Natural killer cell treated with Interleukin-12 subunit alpha and Interleukin-12 subunit beta and Interleukin-15 and Interleukin-18, amount 100 ng/mL, for 72 hours (primary cell): ENCODE measurements at places on chromosomes 7 and 10. TPM values are rescaled to one million over a fixed set of nuclear protein-coding genes. Genes with fewer than 3 reads are reported as not detected.

Gene ACBD7
- 0.98 TPM for total RNA-seq

GRCh38 chr10:11304906-11305585, 287.4 kb downstream of the CELF2 start:
- H3K36me3 ChIP-seq: peaks cover 77% of the 10 kb centered on the region
- no peak for DNase-seq
- H3K4me3 ChIP-seq: no peak overlapping the region
- H3K27me3 ChIP-seq: no peaks in the 10 kb centered on the region

DNA sequence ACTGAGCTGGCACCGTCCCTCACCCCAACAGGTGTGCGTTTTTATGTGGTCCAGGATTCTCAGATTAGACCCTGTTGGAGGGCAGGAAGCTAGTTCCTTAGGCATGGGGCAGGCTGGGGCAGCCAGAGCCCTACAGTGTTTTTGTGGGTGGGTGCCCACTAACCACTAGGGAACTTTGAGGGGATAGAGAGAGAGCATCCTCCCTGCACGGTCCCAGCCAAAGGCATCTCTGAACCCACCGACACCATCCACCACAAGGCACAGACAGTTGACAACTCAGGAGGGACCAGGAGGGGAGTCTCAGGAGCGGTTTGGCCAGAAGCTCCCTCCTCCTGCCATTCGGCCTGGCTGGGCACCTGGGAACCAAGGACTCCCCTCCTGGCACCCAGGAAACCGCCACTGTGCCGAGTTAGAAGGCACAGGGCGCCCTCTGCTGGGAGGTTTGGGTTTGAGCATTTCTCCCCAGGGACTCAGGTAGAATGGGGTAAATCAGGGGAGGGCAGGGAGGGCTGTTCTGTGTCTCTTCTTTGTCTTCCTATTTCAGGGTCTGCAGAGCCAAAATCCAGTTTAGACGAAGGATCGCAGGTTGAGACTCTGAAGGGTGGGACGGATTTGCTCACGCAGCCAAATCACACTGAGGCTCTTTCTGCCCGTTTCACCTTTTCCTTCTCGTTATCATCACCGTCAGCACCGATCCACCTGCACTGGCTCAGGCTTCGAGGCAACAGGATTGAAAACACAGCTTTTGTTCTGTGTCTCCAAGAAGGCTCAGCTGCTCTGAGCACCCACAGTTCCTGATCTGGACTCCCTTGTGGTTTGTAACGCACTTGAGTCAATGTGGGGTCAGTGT, 84.8 kb upstream of the COL13A1 start:
- H3K27me3 ChIP-seq: peaks cover 9% of the 10 kb centered on the region
- no peak for DNase-seq

- H3K27ac ChIP-seq: no peak overlapping the region
- no peaks in the 10 kb centered on the region for H3K27me3 ChIP-seq
- no peaks in the 10 kb centered on the region for H3K4me1 ChIP-seq
- H3K36me3 ChIP-seq: no peaks in the 10 kb centered on the region
- no peak overlapping the region for H3K4me3 ChIP-seq
- DNase-seq: no peak
Observed at GRCh38 chr7:147803606-147804005, 787.0 kb upstream of the C7orf33 start.

DNA sequence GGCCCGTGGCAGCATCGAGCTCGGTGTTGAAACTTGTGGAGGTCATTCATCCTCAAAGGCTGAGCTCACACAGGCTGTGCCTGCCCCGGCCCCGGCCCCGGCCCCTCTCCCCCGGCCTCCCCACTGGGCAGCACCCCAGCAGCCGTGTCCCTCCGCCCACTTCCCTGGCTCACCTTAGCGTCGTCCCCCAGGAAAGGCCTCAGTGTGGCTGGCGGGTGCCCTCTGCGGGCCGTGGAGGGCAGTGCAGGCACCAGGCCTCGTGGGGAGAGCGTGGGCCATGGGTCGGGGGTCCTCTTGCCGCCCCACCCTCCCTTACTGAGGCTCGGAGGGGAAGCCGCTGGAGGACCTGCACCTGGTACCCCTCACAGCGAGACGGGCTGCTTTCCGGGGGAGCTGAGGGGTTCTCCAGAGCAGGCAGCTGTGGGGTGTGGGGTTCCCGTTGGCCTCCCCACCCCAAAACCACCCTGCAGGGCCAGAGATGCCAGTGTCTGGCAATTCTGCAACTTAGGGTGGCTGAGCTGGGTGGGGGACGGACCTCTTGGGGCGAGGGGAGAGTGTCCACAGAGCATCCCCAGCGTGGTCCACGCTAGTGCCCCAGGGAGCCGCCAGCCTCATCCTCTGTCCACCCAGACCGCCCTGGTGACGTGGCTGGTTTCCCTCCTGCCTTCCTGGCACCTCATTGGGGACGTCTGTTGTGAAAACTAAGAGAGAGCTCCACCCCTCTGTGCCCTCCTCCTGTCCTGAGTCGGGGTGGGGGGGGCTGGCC, 44.2 kb upstream of the DPYSL4 start:
- DNase-seq: peak; percentile 64
- H3K4me3 ChIP-seq: no peak overlapping the region
- H3K4me1 ChIP-seq: no peaks in the 10 kb centered on the region
- no peaks in the 10 kb centered on the region for H3K27me3 ChIP-seq

DNA sequence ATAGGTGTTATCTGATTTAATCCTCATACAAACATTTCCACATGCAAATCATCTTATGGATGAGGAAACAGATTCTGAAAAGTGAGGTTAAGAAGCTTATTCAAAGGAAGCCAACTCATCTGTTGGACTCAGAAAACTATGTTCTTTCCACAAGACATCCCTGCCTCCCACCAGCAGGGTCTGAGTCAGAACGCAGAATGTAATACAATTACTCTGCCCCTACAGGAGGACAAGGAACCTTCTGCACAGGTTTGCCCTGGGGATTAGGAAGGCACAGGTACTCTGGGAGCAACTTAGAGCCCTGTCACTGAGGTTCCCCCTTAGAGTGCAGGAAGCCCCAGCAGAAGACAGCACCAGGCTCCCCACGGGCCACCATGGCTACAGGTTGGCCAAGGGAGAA, 255.7 kb downstream of the TNS3 start:
- H3K27ac ChIP-seq: no peak overlapping the region
- H3K27me3 ChIP-seq: no peaks in the 10 kb centered on the region
- H3K4me1 ChIP-seq: no peaks in the 10 kb centered on the region
- no peak for DNase-seq
- H3K4me3 ChIP-seq: no peak overlapping the region

- DNase-seq: no peak
- H3K36me3 ChIP-seq: no peaks in the 10 kb centered on the region
- no peak overlapping the region for H3K4me3 ChIP-seq
- no peaks in the 10 kb centered on the region for H3K27me3 ChIP-seq
- no peak overlapping the region for H3K27ac ChIP-seq
Observed at GRCh38 chr7:70919481-70920073, 212.4 kb upstream of the GALNT17 start.

- no peaks in the 10 kb centered on the region for H3K4me1 ChIP-seq
- H3K27ac ChIP-seq: no peak overlapping the region
- no peak for DNase-seq
- H3K36me3 ChIP-seq: peaks cover 18% of the 10 kb centered on the region
- H3K4me3 ChIP-seq: no peak overlapping the region
Observed at GRCh38 chr7:158308001-158308400, 279.6 kb downstream of the PTPRN2 start.

DNA sequence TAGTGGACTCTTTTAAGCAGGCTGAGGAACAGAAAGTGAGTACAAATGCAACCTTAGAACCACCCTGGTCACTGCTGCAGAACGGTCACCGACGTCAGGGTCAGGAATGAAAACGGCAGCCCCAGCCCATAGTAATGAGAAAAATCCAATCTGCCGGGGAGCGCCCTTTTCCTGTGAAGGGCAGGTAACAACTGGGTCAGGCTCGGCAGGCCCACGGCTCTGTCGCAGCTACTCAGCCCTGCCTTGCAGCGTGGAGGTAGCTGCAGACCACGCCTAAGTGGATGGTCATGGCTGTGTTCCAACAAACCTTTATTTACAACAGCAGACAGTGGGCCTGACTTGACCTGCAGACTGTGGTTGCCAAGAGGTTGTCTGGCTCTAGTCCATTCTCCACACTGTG, 563.2 kb downstream of the DNAJB6 start:
- no peak overlapping the region for H3K4me3 ChIP-seq
- H3K27me3 ChIP-seq: peaks cover 6% of the 10 kb centered on the region
- no peak overlapping the region for H3K27ac ChIP-seq
- DNase-seq: no peak
- no peaks in the 10 kb centered on the region for H3K36me3 ChIP-seq

- H3K4me1 ChIP-seq: no peaks in the 10 kb centered on the region
- no peaks in the 10 kb centered on the region for H3K27me3 ChIP-seq
- no peak for DNase-seq
Observed at GRCh38 chr7:114155116-114156110, 236.6 kb upstream of the PPP1R3A start.

- H3K4me3 ChIP-seq: peak overlapping the region; percentile 78
- no peaks in the 10 kb centered on the region for H3K36me3 ChIP-seq
- H3K27ac ChIP-seq: no peak overlapping the region
- H3K27me3 ChIP-seq: peaks cover 73% of the 10 kb centered on the region
- DNase-seq: no peak
Observed at GRCh38 chr7:114084472-114085312, 165.9 kb upstream of the PPP1R3A start.

DNA sequence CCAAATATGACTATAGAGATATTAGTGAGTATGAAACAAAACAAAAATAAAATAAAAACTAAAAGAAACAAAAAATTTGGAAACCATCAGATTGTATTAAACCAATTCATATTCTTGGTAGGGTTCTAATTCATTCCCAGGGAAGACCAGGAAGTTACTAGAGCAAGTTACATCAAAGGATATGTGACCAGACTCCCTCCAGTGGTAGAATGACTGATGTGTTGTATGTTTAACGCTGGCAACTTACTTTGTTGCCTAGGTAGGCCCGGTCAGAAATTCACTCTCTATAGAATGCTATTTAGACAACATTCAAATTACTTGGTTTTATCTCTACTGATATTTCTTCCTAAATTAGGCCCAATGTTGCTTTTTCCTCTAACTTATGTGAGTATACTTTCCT, 5.2 kb downstream of the PHYHIPL start:
- H3K36me3 ChIP-seq: peaks cover 6% of the 10 kb centered on the region
- H3K4me1 ChIP-seq: no peaks in the 10 kb centered on the region
- no peak for DNase-seq
